ENCODE measurements at places on chromosomes 7 and 10. TPM values are rescaled to one million over a fixed set of nuclear protein-coding genes. Genes with fewer than 3 reads are reported as not detected.

The CAMK1D gene
- polyA plus RNA-seq = 169 TPM

- DNase-seq = no peak
Observed at GRCh38 chr10:77531441-77532001, 106.1 kb downstream of the KCNMA1 start.

The CYP2C19 gene
- polyA plus RNA-seq = not detected

DNA sequence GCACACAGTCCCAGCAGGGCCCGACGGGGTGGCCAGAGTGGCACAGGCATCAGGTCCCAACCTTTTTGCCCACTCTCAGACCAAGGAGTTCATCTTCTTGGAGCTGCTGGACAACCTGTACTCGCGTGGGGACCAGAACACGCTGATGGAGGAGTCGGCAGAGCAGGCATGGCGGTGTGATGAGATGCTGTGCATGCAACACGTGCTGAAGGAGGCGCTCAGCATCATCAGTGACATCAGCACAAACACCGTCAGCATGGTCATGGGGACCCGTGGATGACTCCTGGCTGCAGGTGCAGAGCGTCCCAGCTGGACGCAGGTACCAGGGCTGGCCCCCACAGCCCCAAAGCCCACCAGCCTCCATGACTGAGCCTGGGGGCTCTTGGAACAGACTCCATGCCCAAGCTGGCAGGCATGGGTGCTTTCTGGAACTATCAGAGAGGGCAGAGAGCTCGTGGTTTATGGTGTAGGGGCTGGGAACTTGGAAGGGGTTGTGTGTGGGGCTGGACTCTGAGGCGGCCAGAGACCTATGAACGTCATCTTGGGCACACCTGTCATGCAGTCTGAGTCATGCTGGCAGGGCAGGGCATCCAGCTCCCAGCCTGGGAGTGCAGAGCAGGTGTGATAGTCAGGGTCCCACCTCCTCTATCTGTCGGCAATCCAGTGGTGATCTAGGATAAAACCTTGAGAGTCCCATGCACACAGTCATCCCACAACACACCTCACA, 8.2 kb upstream of the MTPAP start:
- DNase-seq = no peak

The VSTM2A gene
- 5.9 TPM for polyA plus RNA-seq

- no peak for DNase-seq
Observed at GRCh38 chr10:121804460-121804859, 123.4 kb downstream of the ATE1 start.

GRCh38 chr10:132681858-132682755, 103.8 kb downstream of the NKX6-2 start:
- DNase-seq = no peak

GRCh38 chr10:78597796-78598555, 470.8 kb upstream of the ZMIZ1 start:
- no peak for DNase-seq
